ENCODE measurements at places on chromosomes 7 and 10.

- no peak for DNase-seq
These were observed 69.9 kb downstream of the PTPRE start for GRCh38 chr10:127976701-127977356.

GRCh38 chr7:50838675-50839377 lies 56.1 kb upstream of the GRB10 start:
- no peak for DNase-seq

- no peak for DNase-seq
These were observed 23.9 kb downstream of the ITGA8 start for GRCh38 chr10:15695852-15696251.

GRCh38 chr7:93238748-93239147 lies 6.6 kb downstream of the VPS50 start:
- DNase-seq, result no peak

DNA sequence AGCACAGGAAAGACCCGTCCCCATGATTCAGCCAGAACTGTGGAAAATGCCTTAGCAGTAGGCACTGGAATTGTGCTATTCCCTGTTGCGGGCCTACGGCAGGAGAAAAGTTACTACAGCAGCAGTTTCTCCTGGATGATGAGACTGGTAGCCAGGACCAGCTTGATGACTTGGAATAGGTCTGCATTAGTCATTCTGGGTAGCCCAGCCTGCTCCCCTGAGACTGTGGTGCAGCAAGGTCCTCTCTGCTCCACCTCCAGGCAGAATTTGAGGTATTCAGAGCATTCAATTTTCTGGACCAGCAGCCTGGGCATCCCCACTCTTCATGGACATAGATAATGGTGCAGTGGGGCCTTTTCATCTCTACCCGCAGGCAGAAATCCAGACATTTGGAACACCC lies 490.0 kb downstream of the SH2D4B start:
- DNase-seq, result no peak

- DNase-seq, result no peak
These were observed 125.4 kb upstream of the CDK13 start for GRCh38 chr7:39824456-39825200.

- DNase-seq, result no peak
These were observed 217.1 kb downstream of the PRPF18 start for GRCh38 chr10:13803566-13804554.

GRCh38 chr10:130416334-130417150 lies 280.4 kb downstream of the GLRX3 start:
- no peak for DNase-seq

- DNase-seq, result peak; percentile 54
These were observed at the start of gene FIGNL1 for GRCh38 chr7:50449881-50450589. Gene FIGNL1 (minus strand): TSS chr7:50450350. CDS start chr7:50447287, 3,063 bp downstream.

GRCh38 chr7:111833466-111833865 lies 271.2 kb upstream of the IMMP2L start:
- DNase-seq, result no peak

DNA sequence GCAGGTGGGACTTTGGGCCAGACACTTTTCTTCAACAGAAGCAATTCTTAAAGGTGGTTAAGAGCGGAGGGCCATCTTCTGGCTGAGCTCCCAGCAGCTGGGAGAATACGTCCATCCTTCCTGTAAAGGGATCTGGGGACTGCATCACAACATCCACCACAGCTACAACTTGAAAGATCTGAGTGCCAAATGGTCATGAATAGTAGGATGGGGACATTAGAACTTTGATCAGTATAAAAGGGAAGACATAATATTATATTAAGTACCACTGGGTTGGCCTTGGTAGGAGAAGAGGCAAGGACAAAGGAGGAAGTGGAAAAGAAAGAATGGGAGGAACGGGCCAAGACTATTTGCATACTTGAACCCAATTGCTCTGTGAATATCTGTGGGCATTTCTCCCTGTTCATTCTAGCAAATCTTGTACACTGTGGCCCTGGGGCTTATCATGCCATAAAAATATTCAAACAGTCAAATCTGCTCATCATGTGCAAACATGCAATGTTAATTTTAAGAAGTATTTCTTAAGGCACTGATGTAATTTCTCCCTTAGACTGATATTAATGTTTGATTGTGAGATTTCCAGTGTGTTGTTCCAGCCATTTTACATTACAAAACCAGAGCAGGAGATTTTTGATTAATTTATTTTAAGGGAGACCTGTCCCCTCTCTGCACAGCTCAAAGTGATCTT lies 65.5 kb upstream of the CREB5 start:
- no peak for DNase-seq

GRCh38 chr7:151226560-151226874 lies 488 bp downstream of the ABCF2 start:
- no peak for DNase-seq

- no peak for DNase-seq
These were observed 162.9 kb downstream of the EGFR start for GRCh38 chr7:55181762-55182161.

- DNase-seq, result no peak
These were observed 187.1 kb downstream of the TNS3 start for GRCh38 chr7:47394751-47395252.

DNA sequence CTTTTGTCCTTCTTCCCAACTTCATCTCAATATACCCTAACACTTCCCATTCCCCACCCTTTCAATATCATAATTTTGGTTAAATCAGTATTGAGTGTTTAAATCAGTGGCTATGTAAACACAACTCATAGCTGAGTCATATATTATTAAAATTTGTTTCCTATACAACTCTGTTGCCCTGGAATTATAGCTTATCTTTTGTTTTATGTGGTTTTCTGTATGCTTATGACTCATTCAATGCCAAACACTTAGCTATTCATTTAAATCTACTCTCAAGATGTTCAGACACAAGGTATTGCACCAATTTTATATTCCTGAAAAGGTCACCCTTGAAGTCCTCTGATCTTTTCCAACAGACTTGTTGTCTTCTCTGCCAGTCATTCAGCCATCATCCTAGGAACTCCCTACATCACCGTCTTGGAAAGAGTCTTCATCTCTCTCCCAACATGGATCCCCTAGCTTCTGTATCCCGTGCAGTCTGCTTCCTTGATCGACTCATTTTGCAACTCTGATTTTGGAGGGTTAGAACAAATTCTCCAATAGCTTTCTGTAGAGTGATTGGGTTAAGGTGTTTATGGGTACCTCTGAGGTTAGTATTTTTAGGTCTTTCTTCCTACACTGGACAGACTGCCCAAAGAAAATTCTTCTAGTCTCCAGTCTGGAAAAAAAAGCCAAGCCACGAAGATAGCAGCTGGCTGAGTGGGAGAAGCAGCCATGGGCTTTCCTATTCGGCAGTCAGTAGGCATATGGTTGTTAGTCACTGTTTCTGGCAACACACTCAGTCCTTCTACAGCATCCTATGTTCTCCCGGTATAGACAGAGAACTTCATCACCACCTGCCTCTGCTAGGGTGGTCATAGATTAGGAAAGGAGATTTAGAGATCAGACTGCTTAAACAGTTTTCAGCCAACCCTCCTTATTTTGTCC lies 102.1 kb downstream of the CRPPA start:
- no peak for DNase-seq

DNA sequence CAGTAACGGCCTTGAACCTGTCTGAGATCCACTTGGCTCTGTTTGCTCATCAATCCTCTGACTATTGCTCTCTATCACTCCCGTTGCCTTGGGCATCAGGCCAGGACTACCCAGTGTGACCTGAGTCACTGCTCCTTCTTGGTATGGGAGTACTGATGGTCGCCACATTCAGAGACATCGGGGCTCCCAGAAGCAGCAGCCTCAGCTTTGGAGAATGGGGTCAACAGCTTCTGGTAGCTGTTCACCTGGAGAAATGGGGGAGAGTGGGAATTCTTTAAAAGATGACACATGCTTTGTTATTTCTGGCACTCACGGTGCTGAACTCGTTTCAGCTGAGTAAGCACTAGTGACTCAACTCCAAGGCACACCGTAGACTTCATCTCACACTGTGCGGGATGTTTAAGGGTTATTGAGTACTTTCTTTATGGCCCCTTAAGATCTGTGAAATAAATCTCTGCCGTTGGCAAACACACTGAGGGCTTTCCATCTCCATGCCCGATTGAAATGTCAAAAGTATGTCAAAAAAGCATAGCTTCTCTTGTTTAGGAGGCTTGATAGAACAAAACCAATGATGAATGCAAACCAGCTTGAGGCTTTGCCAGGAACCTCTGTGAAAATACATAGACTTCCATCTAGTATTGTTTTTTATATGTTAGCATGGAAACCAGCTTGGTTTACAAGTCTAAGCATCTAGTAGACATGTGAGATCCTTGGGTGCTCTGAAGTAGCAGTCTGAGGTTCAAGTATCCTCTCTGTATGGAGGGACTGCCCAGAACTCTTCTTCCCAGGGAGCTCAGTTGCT lies 333.1 kb downstream of the CXCL12 start:
- no peak for DNase-seq

DNA sequence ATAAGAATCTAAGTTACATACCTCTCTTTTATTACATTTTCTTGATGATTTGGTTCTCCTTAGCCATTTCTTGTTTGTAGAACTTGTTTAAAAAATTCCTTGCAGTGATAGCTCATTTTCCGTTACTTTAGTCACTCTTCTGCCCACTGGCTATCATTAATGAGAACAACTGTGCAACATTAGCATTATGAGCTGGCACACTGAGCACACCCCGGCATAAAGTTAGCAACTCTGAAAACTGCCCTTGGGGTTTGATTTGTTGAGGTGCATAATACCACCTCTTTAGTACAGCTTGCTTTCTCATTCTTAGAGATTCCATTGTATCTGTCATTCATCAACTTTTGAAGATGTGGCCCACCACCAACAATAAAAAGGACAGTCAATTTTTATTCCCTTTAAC lies 87.6 kb upstream of the ADCY1 start:
- DNase-seq, result no peak

- DNase-seq, result no peak
These were observed 194.0 kb upstream of the MGMT start for GRCh38 chr10:129272866-129273650.

- DNase-seq, result no peak
These were observed 22.2 kb upstream of the SH2D4B start for GRCh38 chr10:80515511-80515910.

DNA sequence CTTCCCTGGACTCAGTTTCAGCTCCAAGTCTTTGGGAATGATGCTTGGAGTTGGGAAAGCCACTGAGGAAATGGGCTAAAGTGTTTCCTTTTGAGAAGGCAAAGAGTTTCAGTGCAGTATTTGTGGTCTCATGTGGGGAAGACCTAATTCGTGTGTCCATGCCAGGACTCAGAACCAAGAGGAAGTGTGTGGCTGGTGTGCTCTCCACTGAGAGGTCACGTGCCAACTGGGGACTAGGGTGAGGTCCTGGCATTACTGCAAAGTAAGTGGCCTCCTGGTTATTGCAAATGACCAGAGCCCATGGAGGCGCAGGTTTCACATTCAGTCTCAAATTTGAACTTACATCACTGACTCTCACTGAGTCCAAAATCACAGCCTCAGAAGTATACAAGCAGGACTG lies 48.6 kb upstream of the ITPRID1 start:
- no peak for DNase-seq

DNA sequence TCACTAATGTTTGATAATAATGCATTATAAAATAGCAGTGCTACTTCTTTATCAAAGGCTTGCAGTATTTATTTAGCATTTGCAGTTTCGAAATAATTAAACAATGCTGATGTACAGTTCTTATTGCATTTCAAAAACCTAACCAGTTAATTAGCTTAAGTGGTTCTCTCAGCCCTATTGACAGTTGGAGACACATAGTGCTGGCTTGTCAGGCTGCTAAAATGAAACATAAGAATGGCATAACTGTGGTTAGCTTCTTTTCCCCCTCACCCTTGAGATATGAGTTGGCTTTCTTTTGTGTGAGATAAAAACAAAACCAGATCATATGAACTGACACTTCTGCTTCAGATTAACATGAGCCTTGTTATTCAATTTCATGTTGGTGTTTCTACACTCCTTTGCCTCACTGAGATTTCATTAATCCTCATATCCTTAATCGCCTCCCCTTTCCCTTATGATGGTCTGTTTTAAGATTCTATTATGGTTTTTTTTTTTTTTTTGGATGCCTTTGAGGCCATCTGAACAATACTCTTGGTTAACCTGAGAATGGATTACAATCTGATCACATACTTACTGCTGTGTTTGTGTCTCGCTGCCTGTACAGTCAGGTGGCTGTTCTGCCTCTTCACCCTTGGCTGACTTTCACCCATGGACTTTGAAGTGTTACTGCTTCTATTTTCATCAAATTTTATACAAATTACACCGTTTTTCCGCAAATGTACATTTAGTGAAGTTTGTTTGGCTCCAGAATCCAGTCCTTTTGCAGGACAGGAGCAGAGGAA lies 108.0 kb downstream of the SDK1 start:
- no peak for DNase-seq

DNA sequence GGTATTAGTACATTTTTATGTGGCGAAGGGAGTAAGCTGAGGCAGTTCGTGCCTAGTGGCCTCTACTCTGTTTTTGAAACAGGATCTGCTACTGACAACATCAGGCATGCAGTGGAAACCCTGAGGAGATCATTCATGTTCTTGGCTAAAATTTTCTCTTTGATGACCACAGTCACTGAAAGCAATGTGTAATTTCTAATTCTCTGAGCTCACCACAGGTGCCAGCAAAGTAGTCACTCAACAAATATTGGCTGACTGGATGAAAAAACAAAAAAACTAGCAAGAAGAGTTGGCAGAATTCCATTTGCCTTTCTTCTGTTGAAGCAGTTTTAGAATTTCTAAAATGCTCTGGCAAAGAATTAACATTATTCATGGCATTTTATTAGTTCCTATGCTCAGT lies 176.5 kb upstream of the KCTD7 start:
- DNase-seq, result no peak

DNA sequence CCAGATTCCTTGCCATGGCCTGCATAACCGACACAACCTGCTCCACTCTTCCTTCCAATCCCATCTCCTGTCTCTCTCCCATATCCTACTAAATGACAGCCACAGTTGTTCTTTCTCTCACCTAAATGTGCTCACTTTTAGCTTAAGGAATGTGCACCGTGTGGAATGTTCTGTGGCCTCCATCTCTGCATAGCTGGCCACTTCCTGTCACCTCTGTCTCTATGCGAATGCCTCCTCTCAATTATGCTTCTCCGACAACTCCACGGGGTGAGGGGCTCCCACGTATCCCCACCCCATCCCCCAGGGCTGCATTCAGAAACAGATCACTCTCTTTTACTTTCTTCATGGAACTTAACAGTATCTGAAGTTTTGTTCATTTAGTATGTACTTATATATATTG lies 110.7 kb downstream of the RAB18 start:
- no peak for DNase-seq

- no peak for DNase-seq
These were observed 149.8 kb downstream of the HBP1 start for GRCh38 chr7:107318523-107319160.

GRCh38 chr7:120951826-120952225 lies 1.2 kb downstream of the ING3 start:
- no peak for DNase-seq

DNA sequence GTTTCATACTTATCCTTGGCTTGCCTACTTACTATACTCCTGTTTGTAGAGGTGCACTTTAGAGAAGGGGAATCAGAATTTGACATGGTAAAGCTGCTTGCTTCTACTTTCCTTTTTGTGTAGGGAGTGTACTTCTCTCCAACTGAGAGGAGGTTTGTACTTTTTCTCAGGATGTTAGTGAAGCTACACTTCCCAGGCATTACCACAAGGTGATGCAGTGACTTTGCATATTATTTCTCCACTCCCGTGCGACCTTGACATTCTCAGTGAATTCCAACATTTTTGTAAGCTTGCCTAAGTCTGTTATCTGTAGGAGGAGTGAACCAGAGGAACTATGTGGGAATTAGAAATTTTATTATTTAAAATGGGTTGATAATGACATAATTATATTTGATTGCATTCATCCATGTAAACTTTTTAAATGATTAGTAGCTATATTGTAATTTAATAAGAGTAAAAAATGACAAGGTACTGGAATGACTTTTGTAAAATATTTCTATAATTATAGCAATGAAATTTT lies 5.2 kb downstream of the TAX1BP1 start:
- DNase-seq, result no peak

- DNase-seq, result no peak
These were observed 81.6 kb downstream of the ARMH3 start for GRCh38 chr10:101974091-101974971.
